Small intestine (tissue), 16 donors: ENCODE measurements at places on chromosomes 13 and 19.
A peak's percentile ranks its signal among the peaks of the same experiment; 100 is the strongest.

DNA sequence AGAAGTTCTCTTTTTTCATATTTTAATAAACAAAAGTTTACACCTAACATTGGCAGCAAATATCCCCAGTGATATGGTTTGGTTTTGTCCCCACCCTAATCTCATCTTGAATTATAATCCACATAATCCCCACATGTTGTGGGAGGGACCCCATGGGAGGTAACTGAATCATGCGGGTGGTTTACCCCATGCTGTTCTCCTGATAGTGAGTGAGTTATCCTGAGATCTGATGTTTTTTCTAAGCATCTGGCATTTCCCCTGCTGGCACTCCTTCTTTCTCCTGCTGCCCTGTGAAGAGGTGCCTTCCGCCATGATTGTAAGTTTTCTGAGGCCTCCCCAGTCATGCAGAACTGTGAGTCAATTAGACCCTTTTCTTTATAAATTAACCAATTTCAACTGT, 214.7 kb downstream of the SLITRK1 start:
- no peaks in the 10 kb centered on the region for H3K36me3 ChIP-seq
- no peak overlapping the region for H3K4me3 ChIP-seq
- no peak for DNase-seq

- H3K27me3 ChIP-seq = no peaks in the 10 kb centered on the region
- H3K27ac ChIP-seq = no peak overlapping the region
- H3K36me3 ChIP-seq = peaks cover 6% of the 10 kb centered on the region
- DNase-seq = no peak
- H3K4me3 ChIP-seq = no peak overlapping the region
These were observed 51.7 kb downstream of the ZNF91 start for GRCh38 chr19:23343434-23344010.

DNA sequence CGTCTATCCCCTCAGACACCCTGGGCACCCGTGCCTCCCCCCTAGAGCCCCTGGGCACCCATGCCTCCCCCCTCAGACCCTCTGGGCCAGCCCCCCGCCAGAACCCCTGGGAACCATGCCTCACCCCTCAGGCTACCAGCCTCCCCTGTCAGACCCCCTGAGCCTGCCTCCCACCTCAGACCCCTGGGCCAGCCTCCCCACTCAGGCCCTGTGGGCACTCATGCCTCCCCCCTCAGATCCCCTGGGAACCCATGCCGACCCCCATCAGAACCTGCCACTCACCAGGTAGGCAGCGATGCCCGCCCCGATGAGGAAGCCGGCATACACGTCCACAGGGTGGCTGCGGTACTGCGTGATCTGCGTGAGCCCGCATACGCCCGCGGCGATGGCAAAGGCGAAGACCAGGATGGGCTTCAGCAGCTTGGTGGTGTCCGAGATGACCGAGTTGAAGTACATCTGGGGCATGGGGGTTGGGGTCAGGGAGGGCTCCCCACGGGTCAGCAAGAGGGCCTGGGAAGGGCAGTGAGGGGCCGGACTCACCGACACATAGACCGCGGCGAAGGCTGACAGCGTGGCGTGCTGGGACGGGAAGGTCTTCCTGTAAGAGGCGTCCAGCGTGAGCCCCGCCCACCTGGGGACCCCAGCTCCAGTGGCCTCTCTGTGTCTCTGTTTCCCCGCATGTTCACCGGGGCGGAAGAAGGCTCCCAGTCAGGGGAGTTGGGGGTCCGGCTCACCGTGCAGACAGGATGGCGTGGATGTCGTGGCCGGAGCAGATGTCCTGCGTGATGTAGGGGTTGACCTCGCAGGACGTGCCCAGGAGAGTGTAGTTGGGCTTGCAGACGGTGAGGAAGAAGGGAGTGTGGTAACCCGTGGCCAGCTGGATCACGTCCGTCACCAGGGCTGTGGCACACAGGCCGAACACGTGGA, 7.3 kb downstream of the PLPPR3 start:
- no peak for DNase-seq
- H3K27me3 ChIP-seq = no peaks in the 10 kb centered on the region
- no peaks in the 10 kb centered on the region for H3K4me1 ChIP-seq
- no peak overlapping the region for H3K4me3 ChIP-seq
- no peak overlapping the region for H3K27ac ChIP-seq
- H3K36me3 ChIP-seq = peaks cover 57% of the 10 kb centered on the region

DNA sequence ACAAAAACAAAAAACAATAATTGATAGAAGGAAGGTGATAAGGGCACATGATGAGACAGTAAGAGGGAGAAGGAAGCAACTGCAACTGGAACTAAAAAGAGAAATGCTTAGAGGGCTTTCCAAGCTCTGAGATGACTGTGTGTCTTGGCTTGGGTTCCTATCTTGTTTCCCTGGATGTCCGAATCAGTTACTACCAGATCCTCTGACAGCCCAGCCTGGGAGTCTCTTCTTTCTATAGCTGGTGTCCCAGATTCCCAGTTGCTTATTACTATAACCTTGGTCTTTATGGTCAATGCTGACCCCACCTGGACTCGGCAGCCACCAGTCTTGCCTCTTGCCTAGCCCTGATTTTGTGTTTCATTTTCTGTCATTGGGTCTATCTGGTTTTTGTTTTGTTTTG, 116.4 kb downstream of the RFC3 start:
- H3K27ac ChIP-seq = no peak overlapping the region
- no peaks in the 10 kb centered on the region for H3K27me3 ChIP-seq
- H3K4me1 ChIP-seq = no peaks in the 10 kb centered on the region
- no peak overlapping the region for H3K4me3 ChIP-seq

GRCh38 chr13:112828082-112828699, 138.4 kb downstream of the ATP11A start:
- peaks cover 78% of the 10 kb centered on the region for H3K36me3 ChIP-seq
- no peaks in the 10 kb centered on the region for H3K4me1 ChIP-seq
- no peaks in the 10 kb centered on the region for H3K27me3 ChIP-seq
- H3K27ac ChIP-seq = no peak overlapping the region
- no peak for DNase-seq
- no peak overlapping the region for H3K4me3 ChIP-seq

DNA sequence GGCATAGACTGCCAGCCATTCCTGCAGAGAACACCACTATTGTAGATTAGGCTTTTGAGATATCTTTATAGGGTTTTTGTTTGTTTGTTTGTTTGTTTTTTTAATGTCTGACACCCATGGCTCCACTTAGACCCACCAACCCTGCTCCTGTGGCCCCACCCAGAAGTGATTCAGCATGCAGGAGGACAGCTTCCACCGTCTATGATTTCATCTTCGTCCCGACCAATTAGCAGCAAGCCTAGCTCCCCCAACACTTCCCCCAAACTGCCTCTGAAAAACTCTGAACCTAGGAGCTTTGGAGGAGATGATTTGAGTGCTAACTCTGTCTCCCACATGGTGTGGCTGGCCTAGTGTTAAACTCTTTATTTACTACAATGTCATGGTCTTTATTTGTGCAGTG, 108.3 kb upstream of the RXFP2 start:
- H3K27ac ChIP-seq = no peak overlapping the region
- H3K27me3 ChIP-seq = no peaks in the 10 kb centered on the region
- H3K4me3 ChIP-seq = no peak overlapping the region

- peak; percentile 71 for DNase-seq
- peaks cover 9% of the 10 kb centered on the region for H3K4me1 ChIP-seq
- no peak overlapping the region for H3K4me3 ChIP-seq
- no peaks in the 10 kb centered on the region for H3K27me3 ChIP-seq
These were observed 15.7 kb downstream of the NOSIP start for GRCh38 chr19:49564616-49565045.

- no peaks in the 10 kb centered on the region for H3K36me3 ChIP-seq
- no peak overlapping the region for H3K4me3 ChIP-seq
- H3K4me1 ChIP-seq = no peaks in the 10 kb centered on the region
- no peak overlapping the region for H3K27ac ChIP-seq
- no peaks in the 10 kb centered on the region for H3K27me3 ChIP-seq
These were observed 7.7 kb upstream of the LRG1 start for GRCh38 chr19:4547303-4548237.

- no peak for DNase-seq
- peak overlapping the region; percentile 62 for H3K27ac ChIP-seq
- no peaks in the 10 kb centered on the region for H3K36me3 ChIP-seq
- peaks cover 21% of the 10 kb centered on the region for H3K27me3 ChIP-seq
These were observed 17.4 kb upstream of the AP1M2 start for GRCh38 chr19:10604460-10604980.

DNA sequence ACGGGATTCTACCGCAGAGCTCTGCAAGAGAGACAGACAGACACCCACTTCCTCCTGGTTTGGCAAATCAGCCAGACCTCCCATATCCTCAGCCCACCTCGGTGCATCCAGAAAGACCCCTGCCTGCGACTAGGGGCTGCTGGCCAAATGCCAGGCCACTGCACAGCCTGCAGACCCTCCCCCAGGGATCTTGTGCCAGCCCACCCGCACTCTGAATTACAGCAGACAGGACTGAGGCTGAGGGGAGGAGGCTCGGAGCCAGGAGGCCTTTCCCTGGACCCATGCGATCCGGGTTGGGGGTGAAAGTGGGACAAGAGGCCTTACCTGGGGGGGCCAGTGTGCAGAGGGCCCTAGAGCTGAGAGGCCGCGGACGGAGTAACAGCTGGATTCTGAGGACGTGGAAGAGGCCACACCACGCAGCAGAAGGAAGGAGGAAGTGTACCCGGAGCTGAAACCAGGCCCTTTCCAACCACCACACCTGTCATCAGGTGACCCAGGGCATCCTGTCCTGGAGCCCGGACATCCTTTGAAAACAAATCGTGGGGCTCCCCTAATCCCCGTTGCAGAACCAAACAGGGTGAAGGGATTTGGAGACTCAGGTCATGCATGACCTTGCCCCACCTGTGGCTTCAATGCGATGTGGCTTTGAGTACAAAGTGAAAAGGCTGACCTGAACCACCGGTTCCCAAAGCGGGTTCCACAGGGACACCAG, 993 bp downstream of the FUT6 start:
- no peaks in the 10 kb centered on the region for H3K4me1 ChIP-seq
- peak overlapping the region; percentile 73 for H3K4me3 ChIP-seq
- no peak overlapping the region for H3K27ac ChIP-seq

GRCh38 chr13:109355875-109356434, 430.4 kb downstream of the IRS2 start:
- H3K4me1 ChIP-seq = no peaks in the 10 kb centered on the region
- H3K4me3 ChIP-seq = no peak overlapping the region
- no peak for DNase-seq
- no peaks in the 10 kb centered on the region for H3K27me3 ChIP-seq
- H3K27ac ChIP-seq = no peak overlapping the region

DNA sequence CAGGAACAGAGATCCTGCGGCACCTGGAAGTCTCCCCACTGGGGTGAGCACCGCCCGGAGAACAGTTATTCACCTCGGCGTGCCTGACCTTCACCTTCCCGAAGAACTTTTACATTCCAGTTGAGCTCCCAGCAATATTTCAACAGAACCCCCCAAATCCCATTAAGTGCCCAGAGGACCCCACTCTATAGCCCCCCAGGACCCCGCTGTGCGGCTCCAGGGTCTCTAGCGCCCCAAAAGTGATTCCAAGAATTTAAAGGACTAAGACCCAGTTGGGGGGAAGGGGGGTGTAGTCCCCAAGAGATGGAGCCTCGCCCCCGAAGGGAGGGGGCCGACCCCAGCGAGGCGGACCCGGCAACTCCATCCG, 480 bp downstream of the GPR108 start:
- no peaks in the 10 kb centered on the region for H3K4me1 ChIP-seq
- no peak for DNase-seq
- peak overlapping the region; percentile 92 for H3K27ac ChIP-seq
- peak overlapping the region; percentile 72 for H3K4me3 ChIP-seq

- H3K27me3 ChIP-seq = no peaks in the 10 kb centered on the region
- peak overlapping the region; percentile 12 for H3K4me3 ChIP-seq
- H3K36me3 ChIP-seq = no peaks in the 10 kb centered on the region
- no peak for DNase-seq
These were observed 6.2 kb downstream of the GNA11 start for GRCh38 chr19:3100331-3100730.

DNA sequence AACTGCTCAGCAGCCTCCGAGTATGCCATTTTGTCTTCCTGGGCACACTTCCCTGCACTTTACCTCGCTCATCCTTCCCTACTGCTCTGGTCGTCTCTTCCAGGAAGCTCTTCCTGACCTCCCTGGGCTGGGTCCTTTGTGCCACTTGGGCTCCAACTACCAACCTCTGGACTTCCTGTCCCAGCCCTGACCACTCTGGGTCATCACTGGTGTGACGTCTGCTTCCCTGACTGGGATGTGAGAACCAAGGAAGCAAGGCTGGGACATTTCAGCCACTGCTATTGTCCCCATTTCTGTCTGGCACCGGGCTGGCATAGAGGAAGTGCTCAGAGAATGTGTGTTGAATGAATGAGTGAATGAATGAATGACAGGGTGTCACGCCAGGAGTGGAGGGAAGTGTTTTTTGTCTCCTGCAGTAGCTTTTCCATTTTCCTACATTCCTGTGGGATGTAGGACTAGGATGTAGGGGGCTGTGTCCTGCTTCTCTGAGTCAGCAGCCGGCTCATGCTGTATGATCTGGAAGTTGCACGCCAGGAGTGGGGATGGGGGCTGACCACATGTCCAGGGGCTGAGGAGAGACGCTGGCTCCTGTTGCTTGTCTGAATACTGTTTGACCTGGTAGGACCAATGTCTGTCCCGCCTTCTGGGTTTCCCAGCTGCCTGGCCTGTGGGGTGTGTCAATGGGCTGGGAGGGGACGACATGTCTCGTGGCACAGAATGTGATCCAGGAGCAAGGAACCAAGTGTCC, 14.7 kb downstream of the NOVA2 start:
- peak overlapping the region; percentile 41 for H3K27ac ChIP-seq
- no peak overlapping the region for H3K4me3 ChIP-seq
- H3K4me1 ChIP-seq = no peaks in the 10 kb centered on the region
- H3K36me3 ChIP-seq = no peaks in the 10 kb centered on the region
- DNase-seq = no peak

GRCh38 chr13:98761126-98761985, 8.9 kb upstream of the SLC15A1 start:
- H3K4me3 ChIP-seq = no peak overlapping the region
- H3K27me3 ChIP-seq = no peaks in the 10 kb centered on the region
- H3K4me1 ChIP-seq = no peaks in the 10 kb centered on the region
- peak overlapping the region; percentile 74 for H3K27ac ChIP-seq

DNA sequence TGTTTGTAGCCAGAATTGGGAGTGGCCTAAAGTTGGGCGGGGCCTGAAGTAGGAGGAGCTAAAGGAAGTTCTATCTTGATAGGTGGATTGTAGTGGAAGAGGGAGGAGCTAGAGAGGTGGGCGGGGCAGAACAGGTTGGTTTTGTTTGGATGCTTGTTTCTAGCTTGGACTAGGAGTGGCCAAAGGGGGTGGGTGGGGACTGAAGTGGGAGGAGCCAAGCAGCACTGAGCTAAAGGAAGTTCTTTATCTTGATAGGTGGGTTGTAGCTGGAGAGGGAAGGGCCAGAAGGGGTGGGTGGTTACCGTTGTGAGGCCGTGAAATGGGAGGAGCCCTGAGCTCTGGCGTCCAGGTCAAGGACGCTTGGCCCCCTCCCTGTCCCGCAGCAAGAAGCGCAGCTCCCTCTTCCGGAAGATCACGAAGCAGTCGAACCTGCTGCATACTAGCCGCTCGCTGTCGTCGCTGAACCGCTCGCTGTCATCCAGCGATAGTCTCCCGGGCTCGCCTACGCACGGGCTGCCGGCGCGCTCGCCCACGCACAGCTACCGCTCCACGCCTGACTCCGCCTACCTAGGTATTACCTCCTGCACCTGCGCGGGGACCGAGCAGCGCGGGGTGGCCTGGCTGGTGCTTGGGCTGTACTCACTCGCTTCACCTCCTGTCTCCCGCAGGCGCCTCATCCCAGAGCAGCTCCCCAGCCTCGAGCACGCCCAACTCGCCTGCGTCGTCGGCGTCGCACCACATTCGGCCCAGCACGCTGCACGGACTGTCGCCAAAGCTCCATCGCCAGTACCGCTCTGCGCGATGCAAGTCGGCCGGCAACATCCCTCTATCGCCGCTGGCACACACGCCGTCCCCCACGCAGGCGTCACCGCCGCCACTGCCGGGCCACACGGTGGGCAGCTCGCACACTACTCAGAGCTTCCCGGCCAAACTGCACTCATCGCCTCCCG, 8.0 kb downstream of the DNASE2 start:
- no peak overlapping the region for H3K4me3 ChIP-seq
- peaks cover 8% of the 10 kb centered on the region for H3K36me3 ChIP-seq
- peaks cover 9% of the 10 kb centered on the region for H3K27me3 ChIP-seq
- H3K27ac ChIP-seq = no peak overlapping the region
- no peaks in the 10 kb centered on the region for H3K4me1 ChIP-seq
